ENCODE measurements at places on chromosomes 6 and 20. TPM values are rescaled to one million over a fixed set of nuclear protein-coding genes. Genes with fewer than 3 reads are reported as not detected.

- peaks cover 1% of the 10 kb centered on the region for H3K27me3 ChIP-seq
- no peak for DNase-seq
- H3K27ac ChIP-seq = no peak overlapping the region
- H3K4me3 ChIP-seq = no peak overlapping the region
- H3K36me3 ChIP-seq = no peaks in the 10 kb centered on the region
These were observed 60.1 kb upstream of the PLEKHG1 start for GRCh38 chr6:150539568-150539967.

DNA sequence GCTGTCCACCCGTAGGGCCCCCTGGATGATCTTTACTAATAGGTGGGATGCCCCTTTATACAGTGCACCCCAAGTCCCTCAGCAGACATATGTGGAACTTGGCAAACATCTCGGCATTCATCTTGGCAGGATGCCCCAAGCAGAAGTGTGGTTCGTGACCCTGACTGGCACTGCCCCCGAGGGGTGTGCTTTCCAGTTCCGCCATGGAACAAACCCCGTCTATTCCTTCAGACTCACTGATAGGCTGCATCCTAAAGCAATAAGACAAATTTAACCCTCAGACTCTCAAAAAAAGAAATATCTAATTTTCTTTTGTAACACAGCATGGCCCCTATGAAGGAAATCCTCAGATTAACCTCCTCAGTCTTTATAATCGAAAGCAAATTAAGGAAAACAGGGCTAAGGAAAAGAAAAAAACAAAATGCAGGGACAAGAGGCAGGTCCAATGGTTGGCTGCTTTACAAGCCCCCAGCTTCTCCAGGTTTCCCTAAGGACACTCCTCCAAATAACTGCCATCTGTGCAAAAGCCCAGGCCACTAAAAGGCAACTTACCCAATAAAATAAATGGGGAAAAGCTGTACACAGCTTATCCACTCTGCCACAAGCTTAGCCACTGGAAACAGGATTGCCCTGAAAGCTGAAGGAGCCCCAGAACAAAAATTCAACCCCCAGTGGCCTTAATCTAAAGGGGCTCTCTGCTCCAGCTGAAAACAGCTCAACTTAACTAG is 30.5 kb upstream of the RIPK1 start:
- H3K27me3 ChIP-seq = peaks cover 11% of the 10 kb centered on the region
- H3K36me3 ChIP-seq = no peaks in the 10 kb centered on the region
- peaks cover 2% of the 10 kb centered on the region for H3K4me1 ChIP-seq
- H3K27ac ChIP-seq = no peak overlapping the region
- no peak for DNase-seq
- H3K4me3 ChIP-seq = no peak overlapping the region

DNA sequence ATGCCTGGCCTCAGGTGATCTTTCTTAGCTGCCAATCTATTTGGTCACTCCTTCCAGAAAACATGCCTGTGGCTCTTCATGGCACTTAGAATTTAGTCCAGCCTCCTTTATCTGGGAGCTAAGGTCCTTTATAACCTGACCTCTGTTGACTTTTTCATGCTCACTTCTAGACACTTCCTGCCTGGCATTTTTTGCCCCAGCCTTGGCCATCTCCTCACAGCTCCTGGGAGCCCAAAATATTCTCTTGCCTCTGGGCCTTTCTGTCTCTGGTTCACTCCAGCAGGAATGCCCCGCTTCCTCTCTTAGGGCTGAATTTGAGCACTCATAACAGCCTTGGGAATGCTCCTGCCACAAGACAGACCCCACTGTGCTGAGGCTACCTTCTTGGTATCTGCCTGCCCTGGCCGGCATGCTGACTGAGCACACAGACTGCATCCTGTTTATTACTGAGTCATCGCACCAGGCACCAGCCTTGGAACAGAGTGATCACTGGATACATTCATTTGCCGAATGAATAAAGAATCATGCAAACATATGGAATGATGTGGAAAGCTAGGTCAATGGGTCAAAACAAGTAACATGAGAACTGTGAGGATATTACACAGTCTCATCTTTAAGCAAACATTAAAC is 5.8 kb upstream of the EEF1E1 start:
- H3K27me3 ChIP-seq = no peaks in the 10 kb centered on the region
- H3K27ac ChIP-seq = peak overlapping the region; percentile 84
- peak; percentile 99 for DNase-seq

DNA sequence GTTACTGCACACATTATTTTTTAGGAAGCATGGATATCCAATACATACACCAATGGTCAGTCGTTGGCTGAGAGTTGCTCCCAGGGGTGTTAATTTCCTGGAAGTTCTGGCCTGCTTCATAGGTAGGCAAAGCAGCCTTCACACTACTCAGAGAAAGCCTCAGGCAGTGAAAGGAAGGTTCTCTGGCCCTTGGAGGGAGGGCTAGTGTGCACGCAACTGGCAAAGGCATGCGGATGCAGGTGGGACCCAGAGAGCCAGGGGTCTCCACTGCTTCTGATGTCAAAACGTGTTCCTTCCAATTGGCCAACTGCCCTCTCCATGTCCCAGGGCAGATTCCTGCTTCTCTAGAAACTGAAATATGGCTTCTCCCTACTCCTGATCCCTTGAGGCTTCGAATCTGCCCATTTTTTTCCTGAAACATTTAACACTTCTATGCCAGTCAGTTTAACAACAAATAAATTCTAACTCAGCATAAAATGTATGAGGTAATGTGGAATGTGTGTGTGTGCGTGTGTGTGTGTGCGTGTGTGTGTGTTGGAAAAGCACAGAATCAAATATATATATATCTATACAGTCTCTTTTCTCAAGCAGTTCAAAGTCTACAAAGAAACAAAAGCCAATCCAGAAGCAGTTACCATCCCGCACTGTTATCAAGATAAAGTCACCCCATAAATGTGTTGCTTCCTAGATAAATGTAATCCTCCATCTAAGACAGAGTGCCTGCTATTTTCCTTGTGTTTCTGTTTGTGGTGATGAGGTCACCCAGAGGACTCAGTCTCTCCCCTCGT is 94.0 kb upstream of the HIVEP1 start:
- H3K36me3 ChIP-seq = no peaks in the 10 kb centered on the region
- DNase-seq = peak; percentile 82
- H3K27me3 ChIP-seq = no peaks in the 10 kb centered on the region
- H3K27ac ChIP-seq = peak overlapping the region; percentile 29

DNA sequence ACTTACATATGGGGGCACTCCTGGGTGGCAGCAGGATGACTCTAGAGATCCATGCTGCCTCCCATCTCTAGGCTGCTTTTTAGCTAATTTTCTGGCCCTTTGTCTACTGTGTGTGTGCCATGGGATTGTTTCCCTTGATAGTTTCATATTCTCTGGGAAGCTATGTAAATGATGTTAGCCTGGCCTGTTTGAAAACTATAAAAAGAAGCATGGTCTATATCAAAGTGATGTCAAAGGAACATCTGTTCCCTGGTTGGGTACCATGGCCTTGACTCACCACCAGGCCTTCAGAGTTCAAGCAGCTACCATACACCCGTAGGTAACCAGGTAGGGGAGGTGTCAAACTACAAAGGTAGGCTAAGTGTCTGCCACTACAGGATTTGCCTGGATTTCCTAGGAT is 310.4 kb downstream of the FRK start:
- DNase-seq = no peak
- H3K27ac ChIP-seq = no peak overlapping the region

- H3K4me1 ChIP-seq = no peaks in the 10 kb centered on the region
- DNase-seq = no peak
- H3K36me3 ChIP-seq = no peaks in the 10 kb centered on the region
- H3K27ac ChIP-seq = no peak overlapping the region
These were observed 28.8 kb upstream of the MCHR2 start for GRCh38 chr6:100022847-100023246.

- DNase-seq = peak; percentile 81
- peak overlapping the region; percentile 78 for H3K4me3 ChIP-seq
- H3K36me3 ChIP-seq = peaks cover 10% of the 10 kb centered on the region
- peaks cover 14% of the 10 kb centered on the region for H3K4me1 ChIP-seq
These were observed 1.8 kb downstream of the FOXO3 start for GRCh38 chr6:108562503-108562993.

DNA sequence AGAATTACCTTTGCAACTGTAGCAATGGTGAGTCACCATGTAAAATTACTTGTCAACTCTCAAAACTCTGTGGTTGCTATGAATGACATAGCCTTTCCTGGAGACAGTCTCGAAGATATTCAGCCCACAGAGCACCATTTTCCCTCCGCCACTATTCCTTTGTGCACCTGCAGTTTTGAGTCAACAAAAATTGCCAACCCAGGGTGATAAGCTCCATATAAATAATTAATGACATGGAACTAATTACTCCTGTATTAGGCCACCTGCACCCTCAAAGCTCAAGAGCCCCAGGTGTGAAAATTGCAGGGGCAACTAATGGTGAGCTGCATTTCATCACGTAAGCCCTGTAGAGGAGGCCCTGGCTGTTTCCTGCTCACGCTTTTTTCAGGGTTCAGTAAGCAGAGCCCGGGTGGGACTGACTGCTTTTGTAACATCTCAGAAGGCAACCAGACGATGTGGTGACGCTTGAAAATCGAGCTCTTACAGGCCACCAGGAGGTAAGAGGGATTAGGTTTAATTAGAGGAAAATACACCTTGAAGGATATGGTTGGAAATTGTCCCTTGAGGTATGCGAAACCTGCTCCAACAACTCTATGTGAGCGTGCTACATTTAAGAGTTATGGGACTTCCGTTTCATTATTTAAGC is 70.8 kb downstream of the BMP2 start:
- no peak for DNase-seq
- no peaks in the 10 kb centered on the region for H3K36me3 ChIP-seq
- no peak overlapping the region for H3K27ac ChIP-seq
- H3K4me3 ChIP-seq = no peak overlapping the region

DNA sequence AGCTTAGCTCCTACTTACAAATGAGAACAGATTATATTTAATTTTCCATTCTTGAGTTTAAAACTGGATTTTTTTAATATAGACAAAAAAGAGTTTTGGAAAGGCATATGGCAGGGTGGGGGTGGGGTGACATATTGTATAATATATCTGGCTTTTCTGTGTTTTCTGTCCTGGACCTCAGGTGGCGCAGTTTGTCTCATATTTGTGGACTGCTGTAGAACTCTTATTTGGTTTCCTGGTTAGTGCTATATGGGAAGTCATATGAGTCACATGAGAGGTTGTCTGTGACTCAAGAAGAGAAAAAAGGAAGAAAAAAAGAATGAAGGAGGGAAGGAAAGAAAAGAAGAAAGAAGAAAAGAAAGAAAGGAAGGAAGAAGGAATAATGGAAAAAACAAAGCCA is 131.8 kb downstream of the CLVS2 start:
- H3K4me3 ChIP-seq = no peak overlapping the region
- no peaks in the 10 kb centered on the region for H3K27me3 ChIP-seq
- no peak overlapping the region for H3K27ac ChIP-seq
- DNase-seq = no peak
- no peaks in the 10 kb centered on the region for H3K36me3 ChIP-seq

- no peak for DNase-seq
- no peaks in the 10 kb centered on the region for H3K4me1 ChIP-seq
- no peaks in the 10 kb centered on the region for H3K36me3 ChIP-seq
- H3K27ac ChIP-seq = no peak overlapping the region
These were observed 39.3 kb downstream of the KLHL32 start for GRCh38 chr6:96963809-96964208.

DNA sequence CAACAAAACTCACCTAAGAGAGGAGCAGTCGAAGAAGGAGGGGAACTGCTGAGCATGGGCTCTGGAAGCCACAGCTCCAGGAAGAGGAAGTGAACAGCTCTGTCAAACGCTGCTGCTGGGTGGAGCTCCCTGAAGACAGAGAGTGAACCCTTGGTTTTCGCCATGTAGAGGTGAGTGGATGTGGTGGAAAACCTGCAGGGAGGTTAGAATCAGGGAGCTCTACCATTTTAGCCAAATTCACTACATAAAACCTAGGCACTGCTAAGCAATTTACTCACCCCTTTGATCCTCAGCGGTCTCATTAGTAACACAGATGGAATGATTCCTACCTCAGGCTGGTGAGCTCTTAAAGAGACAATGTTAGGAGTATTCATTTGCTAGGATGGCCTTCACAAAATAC is 19.4 kb upstream of the TFAP2A start:
- H3K4me3 ChIP-seq = no peak overlapping the region
- peak; percentile 8 for DNase-seq
- H3K4me1 ChIP-seq = no peaks in the 10 kb centered on the region

DNA sequence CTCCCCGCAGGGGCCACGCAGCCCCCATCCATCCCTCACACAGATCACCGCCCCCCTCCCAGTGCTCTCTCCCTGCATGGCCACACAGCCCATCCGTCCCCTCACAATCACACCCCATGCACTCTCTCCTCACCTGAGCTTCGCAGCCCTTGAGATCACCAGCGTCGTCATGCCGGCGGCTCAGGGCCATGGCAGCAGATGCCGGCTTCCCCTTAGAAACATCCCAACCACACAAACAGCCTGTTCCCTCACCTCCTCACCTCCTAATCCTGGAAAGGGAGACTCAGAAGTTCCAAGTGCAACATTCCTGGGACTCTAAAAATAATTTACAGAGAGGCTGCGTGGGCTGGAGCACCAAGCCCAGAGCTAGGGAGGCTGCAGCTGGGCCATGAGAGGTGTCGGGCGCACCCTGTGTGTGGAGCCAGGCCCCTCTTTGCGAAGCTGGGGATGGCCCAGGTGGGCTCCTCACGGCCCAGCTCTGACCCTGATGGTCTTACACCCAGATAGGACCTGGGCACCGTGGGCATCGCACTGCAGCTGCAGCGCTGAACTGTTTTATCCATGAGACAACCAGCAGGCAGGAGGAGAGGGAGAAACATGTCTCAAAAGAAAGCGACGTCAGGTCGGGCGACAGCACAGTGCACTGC is 125.3 kb downstream of the DLL1 start:
- no peaks in the 10 kb centered on the region for H3K36me3 ChIP-seq
- no peaks in the 10 kb centered on the region for H3K27me3 ChIP-seq
- no peaks in the 10 kb centered on the region for H3K4me1 ChIP-seq
- no peak for DNase-seq
- H3K27ac ChIP-seq = no peak overlapping the region
- H3K4me3 ChIP-seq = no peak overlapping the region

DNA sequence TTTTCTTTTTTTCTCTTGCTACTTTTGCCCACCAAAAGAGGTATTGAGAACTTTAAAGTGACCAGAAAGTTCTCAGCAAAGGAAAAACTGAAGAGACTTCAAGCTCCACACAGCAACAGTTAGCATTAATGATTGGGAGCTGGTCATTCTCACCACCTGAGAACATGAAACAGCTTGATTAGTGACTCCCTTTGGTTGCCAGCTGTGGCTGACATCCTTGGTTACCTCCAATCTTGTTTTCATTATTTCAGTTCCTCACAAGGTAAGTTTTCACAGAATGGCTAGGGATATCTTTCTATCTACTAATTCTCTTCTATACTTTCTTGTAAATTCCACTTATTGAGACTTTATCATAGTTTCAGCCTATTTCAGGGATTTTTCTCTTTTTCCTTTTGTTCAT is 427.9 kb downstream of the QKI start:
- H3K27ac ChIP-seq = no peak overlapping the region
- no peak overlapping the region for H3K4me3 ChIP-seq
- H3K4me1 ChIP-seq = peaks cover 4% of the 10 kb centered on the region
- DNase-seq = no peak

Gene EIF6
- 215 TPM for total RNA-seq

Gene POPDC3
- total RNA-seq = 25.8 TPM
